ENCODE measurements at places on chromosomes 6 and 20.

- no peak for DNase-seq
These were observed 1063.3 kb upstream of the CITED2 start for GRCh38 chr6:140437619-140438345.

DNA sequence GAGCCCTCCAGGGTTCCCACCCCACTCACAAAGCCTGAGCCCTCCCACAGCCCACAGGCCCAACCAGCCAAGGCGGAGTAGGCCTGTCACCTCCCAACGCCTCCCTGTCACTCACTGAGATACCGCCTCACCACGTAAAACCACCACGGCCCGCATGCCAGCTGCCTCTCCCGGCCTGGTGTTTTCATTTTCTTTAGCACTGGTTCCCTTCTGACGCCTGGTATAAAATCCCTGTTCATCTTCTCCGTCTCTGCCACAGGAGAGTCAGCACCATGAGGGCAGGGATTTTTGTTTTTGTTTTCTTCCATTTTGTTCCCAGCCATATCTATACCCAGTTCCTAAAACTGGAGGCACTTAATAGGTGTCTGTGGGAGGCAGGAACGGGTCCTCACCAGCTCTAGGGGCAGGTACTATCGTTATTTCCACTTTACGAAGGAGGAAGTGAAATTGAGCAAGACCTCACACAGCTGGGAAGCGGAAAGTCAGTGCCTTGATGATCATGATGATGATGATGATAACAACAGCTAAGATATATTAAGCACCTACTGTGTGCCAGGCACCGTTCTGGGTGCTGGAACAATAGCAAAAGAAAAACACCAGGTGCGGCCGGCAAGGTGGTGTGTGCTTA, 58.6 kb downstream of the SNAI1 start:
- DNase-seq = no peak

DNA sequence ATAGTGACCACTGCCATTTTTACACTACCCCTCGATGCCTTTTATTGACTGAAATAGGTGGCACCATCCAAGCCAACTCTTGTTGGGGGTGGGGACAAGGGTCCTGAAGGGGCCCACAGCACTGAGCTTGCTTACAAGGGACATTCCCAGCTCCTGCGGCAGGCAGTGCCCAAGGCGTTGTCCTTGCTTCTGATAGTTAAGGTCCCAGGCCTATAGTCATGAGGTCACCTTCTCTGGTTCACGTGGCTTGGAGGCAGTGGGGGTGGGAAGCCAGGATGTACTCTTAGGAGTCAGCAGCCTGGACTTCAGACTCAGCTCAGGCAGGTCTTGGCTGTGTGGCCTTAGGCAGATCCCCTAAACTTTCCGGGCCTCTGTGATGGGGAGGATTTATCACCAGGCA, 48.6 kb downstream of the TOX2 start:
- no peak for DNase-seq

DNA sequence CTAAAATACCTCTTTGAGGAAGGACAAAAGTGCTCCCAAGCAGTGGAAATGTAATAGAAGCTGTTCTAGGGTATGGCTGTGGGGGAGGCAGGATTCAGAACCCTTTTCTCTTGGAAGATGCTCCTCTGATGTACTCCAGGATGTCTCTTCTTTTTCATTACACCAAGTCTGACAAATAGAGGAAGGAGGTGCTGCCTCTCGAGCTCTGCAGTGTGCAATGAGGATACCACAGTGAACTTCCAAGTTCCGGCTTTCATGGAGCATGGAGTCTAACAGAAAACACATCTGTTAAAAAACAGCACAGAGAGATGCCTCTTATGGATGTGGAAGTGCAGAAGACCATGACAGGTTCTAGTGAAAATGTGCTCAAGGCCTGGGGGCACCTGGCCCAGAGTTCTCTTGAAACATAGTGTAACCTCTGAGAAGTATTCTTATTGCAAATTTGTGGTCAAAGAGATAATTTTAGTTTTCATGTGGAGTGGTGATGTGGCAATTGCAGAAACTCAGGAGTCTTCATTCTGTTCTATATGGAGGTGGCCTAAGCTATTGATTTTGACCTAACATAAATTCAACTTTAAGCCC, 362.0 kb upstream of the CITED2 start:
- DNase-seq = no peak

GRCh38 chr20:32762754-32763201, 593 bp downstream of the DNMT3B start:
- DNase-seq = no peak

DNA sequence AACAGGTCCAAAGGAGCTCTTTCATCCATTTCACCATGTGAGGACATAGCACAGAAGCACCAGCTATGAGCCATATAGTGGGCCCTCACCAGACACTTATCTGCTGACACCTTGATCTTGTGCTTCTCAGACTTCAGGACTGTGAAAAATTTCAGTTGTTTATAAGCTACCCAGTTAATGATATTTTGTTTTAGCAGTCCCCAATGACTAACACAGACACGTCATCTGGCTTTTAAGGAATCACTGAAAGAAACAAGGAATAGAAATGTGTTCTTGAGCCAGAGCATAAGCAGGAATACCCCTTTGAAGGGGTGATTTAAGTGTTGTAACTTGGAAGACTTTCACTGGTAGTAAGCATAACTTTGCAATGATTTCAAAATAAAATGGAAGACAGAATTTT, 214.7 kb upstream of the PTCHD4 start:
- DNase-seq = no peak

- no peak for DNase-seq
These were observed 40.1 kb upstream of the EEF1A1 start for GRCh38 chr6:73560853-73561407.

- no peak for DNase-seq
These were observed 186.7 kb downstream of the TFAP2C start for GRCh38 chr20:56815796-56816195.

DNA sequence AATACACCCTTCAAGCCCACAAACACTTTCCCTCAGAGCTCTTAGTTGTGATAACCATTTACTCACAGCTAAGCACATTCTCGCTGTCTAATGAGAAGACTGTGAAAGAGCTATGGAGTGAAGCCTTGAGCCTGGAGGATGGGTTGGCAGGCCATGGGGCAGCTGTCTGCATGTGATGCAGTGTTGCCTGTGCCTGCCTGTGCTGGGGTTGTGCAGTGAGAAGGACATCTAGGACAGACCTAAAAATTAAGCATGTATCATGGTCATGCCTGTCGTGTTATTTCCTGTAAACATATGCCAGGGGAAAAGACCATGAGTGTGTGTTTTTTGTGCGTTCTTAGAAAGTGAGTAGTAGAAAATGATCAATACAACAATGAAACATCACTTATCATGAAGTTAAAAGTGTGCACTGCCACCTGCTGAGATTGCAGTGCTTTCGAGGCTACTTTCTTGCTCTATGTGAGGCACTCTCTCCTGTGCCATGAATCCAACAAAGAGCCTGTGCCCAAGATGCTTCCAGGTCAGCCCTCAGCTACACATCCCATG, 8.1 kb upstream of the ZC3H12D start:
- no peak for DNase-seq

DNA sequence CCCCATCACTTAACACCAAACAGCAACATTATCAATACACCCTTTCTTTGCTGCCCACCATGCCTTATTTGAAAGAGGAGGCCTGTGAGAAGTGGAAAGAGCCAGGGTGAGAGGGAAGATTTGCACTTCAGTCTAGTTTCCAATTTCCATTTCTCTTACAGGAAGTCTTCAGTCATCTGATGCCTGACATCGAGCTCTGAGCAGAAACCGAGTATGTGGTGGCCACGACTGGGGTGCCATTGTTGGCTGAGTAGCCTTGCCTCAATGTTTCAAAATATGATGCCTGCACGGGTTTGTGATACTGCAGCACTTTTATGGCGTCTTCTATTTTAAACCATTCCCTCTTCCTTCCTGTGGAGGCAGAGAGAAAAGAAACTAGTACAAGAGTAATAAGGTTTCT, 39.8 kb upstream of the SMIM29 start:
- DNase-seq = no peak

GRCh38 chr20:57560554-57561355, at the start of gene PCK1:
Gene PCK1, plus strand, starts transcription at chr20:57561110. Its CDS starts 302 bp downstream, at chr20:57561412.
- no peak for DNase-seq

- no peak for DNase-seq
These were observed 116.8 kb downstream of the TFAP2B start for GRCh38 chr6:50935442-50935841.

All from activated T-helper 1 cell treated with anti-CD3 and anti-CD28 coated beads, Interleukin-2, amount 50 U/mL, for 16 hours (primary cell).